ENCODE measurements at places on chromosomes 12 and 14. TPM values are rescaled to one million over a fixed set of nuclear protein-coding genes. Genes with fewer than 3 reads are reported as not detected.

The C12orf60 gene
- total RNA-seq: 3.2 TPM

The PUS7L gene
- total RNA-seq: 23.7 TPM

The MYO1A gene
- 2.0 TPM for total RNA-seq

The AKT1 gene
- 173 TPM for total RNA-seq

The PLCZ1 gene
- not detected for total RNA-seq

The TMTC2 gene
- total RNA-seq: 1.9 TPM

The PSMA3 gene
- 379 TPM for total RNA-seq

The SLCO1B1 gene
- not detected for total RNA-seq

The RTL1 gene
- not detected for total RNA-seq

The FICD gene
- total RNA-seq: 4.5 TPM

The CCT2 gene
- 452 TPM for total RNA-seq

The HECTD1 gene
- total RNA-seq: 103 TPM

The CEBPE gene
- 0.21 TPM for total RNA-seq

The CMA1 gene
- total RNA-seq: not detected

The ERH gene
- 398 TPM for total RNA-seq

The GLS2 gene
- 2.5 TPM for total RNA-seq

The AMIGO2 gene
- total RNA-seq: 18.3 TPM

The MRPL51 gene
- total RNA-seq: 315 TPM

The SVOP gene
- not detected for total RNA-seq

The FGD6 gene
- total RNA-seq: 0.99 TPM

The SOAT2 gene
- total RNA-seq: 1.5 TPM

The PROX2 gene
- total RNA-seq: 0.50 TPM

The ADAM21 gene
- 0.27 TPM for total RNA-seq

The NPFF gene
- not detected for total RNA-seq

The ENDOU gene
- total RNA-seq: not detected

The MYBPC1 gene
- not detected for total RNA-seq

The RPL10L gene
- total RNA-seq: not detected

The OR10AD1 gene
- not detected for total RNA-seq

The AICDA gene
- not detected for total RNA-seq

The SYNDIG1L gene
- not detected for total RNA-seq

The PGF gene
- total RNA-seq: 0.17 TPM

The RFLNA gene
- not detected for total RNA-seq

The IKZF4 gene
- 15.1 TPM for total RNA-seq

The EPYC gene
- not detected for total RNA-seq

The TAS2R10 gene
- total RNA-seq: 0.36 TPM

Measured in activated CD8-positive, alpha-beta memory T cell treated with anti-CD3 and anti-CD28 coated beads for 36 hours (primary cell).